Activated CD8-positive, alpha-beta memory T cell treated with anti-CD3 and anti-CD28 coated beads for 1 hour (primary cell): ENCODE measurements at places on chromosomes 6 and 20.

- DNase-seq: no peak
Measured at GRCh38 chr6:39279539-39279938, 34.7 kb downstream of the KCNK17 start.

- no peak for DNase-seq
Measured at GRCh38 chr6:145099713-145100112, 635.6 kb downstream of the EPM2A start.

DNA sequence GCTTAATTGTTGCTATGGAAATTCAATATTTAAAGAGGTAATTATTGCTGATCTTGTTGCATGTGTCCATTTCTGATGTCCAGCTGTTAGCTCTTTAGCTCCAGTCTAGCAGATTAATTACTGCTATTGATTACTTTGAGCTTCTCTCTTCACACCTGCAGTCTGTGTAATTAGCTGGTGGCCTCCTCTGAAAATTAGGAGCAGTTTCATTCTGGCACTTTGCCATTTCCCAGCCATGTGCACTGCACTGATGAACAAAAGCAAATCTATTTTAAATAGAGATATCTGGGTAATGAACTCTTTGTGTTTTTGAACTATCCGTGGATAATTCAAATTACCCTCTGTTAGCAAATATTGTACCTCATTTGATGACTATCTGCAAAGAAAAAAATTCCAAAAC, 275.9 kb downstream of the RNF144B start:
- DNase-seq: no peak

- no peak for DNase-seq
Measured at GRCh38 chr6:17032988-17033634, 68.7 kb upstream of the STMND1 start.

DNA sequence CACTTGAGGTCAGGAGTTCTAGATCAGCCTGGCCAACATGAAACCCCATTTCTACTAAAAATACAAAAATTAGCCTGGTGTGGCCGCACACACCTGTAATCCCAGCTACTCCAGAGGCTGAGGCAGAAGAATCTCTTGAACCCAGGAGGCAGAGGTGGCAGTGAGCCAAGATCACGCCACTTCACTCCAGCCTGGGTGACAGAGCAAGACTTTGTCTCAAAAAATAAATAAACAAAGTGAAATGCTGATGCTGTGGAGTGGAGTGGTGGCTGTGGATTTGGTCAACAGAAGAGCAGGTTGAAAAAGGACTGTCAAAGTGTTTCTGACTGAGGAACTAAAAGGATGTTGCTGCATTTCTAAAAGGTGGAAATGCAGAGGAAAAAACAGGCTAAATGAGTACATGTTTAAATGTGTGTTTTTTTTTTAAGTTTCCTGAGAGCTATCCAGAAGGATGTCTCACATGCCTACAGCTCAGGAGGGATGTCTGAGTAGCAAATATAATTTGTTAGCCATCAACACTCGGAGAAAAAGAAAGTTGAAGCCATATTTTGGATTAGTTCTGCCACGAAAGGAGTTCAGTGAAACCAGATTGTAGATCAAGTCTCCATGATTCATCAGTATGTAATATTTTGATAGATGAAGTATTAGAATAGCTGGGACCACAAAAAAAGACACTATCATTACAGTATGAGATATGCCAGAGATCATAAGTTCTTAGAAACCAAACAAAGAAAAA, 621.1 kb upstream of the ADGRB3 start:
- no peak for DNase-seq

GRCh38 chr20:14477125-14477524, 139.7 kb upstream of the FLRT3 start:
- no peak for DNase-seq

DNA sequence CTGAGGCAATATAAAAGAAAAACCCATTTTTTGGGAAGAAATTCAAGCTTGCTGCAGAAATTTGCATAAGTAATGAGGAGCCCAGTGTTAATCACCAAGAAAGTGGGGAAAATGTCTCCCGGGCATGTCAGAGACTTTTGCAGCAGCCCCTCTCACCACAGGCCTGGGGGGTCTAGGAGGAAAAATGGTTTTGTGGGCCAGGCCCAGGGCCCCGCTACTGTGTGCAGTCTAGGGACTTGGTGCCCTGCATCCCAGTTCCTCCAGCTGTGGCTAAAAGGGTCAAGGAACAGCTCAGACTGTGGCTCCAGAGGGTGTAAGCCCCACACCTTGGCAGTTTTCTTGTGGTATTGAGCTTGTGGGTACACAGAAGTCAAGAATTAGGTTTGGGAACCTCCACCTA, 209.7 kb downstream of the HDGFL1 start:
- DNase-seq: no peak

GRCh38 chr20:48521121-48521520, 306.7 kb downstream of the PREX1 start:
- no peak for DNase-seq
